ENCODE measurements at places on chromosomes 6 and 20.

DNA sequence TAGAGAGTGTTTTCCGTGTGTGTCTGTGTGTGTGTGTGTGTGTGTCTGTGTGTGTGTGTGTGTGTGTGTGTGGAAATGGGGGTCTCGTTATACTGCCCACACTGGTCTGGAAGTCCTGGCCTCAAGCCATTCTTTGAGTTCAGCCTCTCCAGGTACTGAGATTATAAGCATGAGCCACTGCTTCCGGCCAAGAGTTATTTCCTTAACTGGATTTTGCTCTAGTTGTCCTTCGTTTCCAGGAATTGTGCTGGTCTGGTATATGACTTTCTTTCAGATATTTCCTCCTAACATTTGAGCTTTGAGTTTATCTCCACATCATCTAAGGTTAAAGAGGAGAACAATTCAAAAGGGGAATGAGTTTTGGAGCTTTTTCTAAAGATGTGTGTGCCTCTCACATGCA lies 124.8 kb downstream of the SH3BGRL2 start:
- DNase-seq: no peak

- no peak for DNase-seq
Observed at GRCh38 chr20:63542696-63543095, 4.9 kb downstream of the SRMS start.

GRCh38 chr6:130382872-130383490 lies 17.2 kb downstream of the TMEM200A start:
- DNase-seq: no peak

DNA sequence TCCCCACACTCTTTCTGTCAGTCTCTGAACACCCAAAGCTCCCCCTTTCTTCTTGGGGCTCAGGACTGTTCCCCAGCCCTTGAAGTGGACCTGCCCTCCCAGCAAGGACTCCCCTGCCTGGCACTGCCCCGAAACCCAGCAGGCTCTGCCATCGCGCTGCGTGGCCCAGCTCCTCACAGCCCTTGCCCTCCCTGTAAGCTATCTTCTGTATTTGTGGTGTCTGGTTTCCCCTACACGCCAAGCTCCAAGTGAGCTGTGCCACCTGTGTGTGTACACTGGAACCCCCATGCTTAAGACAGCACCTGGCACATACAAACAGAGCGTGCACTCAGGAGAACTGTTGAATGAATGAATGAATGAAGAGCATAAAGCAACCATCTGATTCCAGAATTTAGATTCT lies 57.7 kb downstream of the TMEM242 start:
- no peak for DNase-seq

DNA sequence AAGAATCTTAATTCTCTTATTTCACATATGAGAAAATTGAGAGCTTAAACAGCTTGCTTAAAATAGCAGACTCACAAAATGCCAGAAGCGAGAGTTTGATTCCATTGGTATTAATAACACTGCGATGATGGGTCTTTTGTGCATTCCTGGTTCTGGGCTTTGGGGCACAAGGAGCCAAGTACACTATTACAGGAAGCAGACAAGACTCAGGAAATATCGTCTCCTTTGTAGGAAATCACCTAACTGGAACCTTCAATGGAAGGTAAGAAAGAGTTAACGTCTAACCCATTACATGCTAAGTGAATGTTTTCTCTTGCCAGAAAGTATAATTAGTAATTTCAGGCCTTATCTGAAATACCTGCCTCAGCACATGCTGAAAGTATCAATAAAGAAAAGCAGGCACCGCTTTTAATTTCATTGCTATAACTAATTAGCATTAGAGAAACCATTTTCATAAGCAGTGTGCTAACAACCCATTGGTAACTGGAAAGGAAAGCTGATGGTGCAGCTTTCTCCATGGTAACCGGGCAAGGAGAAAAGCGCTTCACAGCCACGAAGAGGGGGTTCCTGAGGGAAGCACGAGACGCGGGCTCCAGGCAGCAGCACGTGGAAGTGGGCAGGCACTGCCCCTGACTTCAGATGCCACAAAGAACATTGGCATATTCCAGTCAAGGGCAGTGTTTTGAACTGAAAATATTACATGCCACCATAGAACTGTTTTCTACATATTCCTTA lies 206.7 kb upstream of the AGPAT4 start:
- DNase-seq: no peak

GRCh38 chr6:52115891-52116604 lies 28.6 kb upstream of the PKHD1 start:
- DNase-seq: no peak

GRCh38 chr20:8489094-8489883 lies 357.2 kb downstream of the PLCB1 start:
- no peak for DNase-seq

DNA sequence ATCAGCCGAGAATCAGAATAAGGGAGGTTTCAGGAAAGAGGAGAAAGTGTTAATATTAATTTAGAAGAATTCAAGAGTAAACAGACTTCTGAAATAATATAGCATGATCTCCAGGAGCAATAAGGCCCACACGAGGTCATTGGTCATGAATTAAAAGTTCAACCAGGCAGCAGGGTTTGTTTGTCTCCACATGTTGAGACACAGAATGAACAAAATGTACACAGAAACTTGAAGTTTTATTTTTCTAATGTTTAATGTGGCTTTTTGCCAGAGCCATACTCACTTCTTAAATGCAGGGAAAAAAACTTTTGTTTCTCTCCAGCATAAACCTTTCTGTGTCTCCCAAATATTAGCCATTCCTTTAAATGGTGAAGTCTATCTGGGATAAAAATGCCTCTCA lies 504.5 kb downstream of the HDGFL1 start:
- DNase-seq: no peak
